ENCODE measurements at places on chromosomes 1 and 21.

DNA sequence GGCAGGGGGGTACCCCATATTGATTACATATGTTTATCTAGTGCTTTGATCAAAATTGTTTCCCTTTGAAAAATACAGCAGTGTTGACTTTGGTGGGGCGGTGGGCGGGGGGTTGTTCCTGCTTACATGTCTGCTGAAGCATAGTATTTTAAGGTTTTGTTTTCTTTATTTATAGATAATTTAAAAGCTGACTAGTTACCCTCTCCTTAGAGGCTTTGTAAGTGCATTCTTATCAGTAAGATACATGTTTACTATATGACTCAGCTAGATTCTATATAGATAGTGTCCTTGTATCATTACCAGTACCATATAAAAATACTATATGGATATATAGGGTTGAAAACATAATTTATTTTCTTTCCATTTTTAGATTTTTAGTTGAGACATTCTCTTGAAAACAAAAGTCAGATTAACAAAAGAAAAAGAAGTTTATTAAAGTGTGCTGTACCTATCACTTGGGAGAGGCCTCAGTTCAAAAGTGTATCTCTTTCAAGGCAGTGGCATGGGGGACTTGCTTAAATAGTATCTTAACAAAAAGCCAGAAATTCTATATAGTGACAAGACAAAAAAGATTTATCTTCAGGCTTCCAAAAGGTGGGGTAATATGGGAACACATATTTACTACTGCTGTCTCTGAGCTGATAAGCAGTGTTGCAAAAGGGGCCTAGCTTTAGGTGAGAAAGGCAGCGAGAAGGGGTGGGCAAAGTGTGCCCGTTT lies 79.0 kb downstream of the HS2ST1 start:
- H3K4me1 ChIP-seq = peaks cover 42% of the 10 kb centered on the region
- no peak for DNase-seq
- H3K36me3 ChIP-seq = peaks cover 3% of the 10 kb centered on the region
- no peak overlapping the region for H3K27ac ChIP-seq
- H3K4me3 ChIP-seq = no peak overlapping the region

- peaks cover 10% of the 10 kb centered on the region for H3K27me3 ChIP-seq
- DNase-seq = no peak
- H3K36me3 ChIP-seq = no peaks in the 10 kb centered on the region
- H3K4me1 ChIP-seq = no peaks in the 10 kb centered on the region
- no peak overlapping the region for H3K4me3 ChIP-seq
Measured at GRCh38 chr1:34918977-34919561, 10.4 kb downstream of the DLGAP3 start.

- peaks cover 42% of the 10 kb centered on the region for H3K36me3 ChIP-seq
- no peak overlapping the region for H3K27ac ChIP-seq
- no peak overlapping the region for H3K4me3 ChIP-seq
- no peak for DNase-seq
- H3K27me3 ChIP-seq = no peaks in the 10 kb centered on the region
Measured at GRCh38 chr1:185645686-185646085, 88.5 kb upstream of the HMCN1 start.

DNA sequence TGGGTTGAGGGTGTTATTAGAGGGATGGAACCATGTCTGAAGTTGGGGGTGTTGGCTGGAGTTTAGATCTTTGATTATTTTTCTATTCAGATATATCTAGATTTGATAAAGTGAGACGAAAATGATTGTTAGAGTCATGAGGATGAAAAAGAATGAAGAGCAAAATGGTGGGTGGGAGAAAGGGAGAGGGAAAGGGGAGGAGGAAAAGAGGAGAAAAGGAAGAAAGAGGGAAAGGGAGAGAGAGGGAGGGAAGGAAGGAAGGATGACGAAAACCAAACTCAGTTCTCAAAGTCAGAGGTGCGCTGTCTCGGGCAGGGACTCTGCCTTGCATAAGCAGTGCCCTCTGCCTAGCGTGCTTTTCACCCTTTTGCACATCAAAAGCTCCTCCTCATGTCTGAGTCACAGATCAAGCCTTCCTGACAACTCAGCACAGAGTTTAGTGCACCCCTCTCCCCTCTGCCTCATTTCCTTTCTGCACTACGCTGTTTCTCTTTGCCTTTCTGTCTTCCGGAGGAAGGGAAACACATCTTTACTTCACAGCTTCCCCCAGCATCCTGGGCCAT lies 225.8 kb upstream of the PROX1 start:
- peak; percentile 27 for DNase-seq
- peaks cover 4% of the 10 kb centered on the region for H3K27me3 ChIP-seq
- peaks cover 11% of the 10 kb centered on the region for H3K4me1 ChIP-seq

DNA sequence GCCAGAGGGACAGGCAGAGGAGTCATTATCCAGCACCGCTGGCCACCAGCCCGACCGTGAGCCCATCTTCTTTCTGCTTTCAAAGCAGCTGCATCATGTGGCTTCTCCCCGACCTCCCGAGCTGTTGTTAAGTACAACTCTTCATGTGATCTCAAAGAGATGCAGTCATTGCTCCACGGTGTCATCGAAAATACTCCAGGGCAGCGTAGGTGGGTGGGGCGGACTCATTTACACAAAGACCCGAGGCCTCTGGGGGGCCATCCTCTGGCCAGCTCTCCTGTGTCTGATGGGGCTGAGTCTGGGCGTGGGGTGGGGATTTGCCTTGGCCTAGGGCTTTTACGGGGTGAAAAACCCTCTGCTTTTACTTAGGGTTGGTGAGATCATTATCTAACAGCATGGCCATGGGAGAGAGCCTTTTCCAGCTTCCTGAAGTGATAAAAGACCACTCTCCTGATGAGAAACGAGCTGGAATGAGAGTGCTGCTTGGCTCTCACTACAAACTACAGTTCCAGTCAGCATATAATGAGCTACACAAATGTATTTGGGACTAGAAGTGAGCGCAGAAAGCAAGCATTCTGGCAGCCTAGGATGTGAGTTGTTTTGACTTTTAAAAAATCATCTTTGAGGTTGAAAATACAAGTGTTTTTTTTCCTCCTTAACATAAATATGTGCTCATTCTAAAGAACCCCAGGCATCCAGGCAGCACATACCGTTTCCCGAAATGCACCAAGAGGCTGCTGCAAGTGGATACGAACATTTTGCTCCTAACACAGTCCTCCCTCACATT lies 165.0 kb downstream of the RHOU start:
- no peaks in the 10 kb centered on the region for H3K4me1 ChIP-seq
- no peak overlapping the region for H3K27ac ChIP-seq

DNA sequence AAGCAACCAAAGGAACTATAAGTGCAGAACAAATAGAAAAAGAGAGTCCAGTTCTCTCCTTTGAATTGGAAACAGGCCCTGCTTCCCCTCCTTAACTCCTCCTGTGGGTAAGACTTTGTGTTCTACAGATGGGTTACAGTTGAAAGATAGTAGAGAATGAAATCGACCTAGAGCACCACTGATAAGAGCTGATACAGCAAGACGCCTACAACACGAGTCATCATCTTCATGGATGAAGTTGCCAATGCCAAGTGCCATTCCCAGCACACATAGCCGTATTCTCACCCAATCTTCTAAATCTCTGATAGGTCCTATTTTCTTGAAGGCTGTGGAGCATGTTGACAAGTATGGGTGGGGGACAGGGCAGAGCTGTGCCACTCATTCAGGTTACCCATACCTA lies 99.8 kb upstream of the CAMK1G start:
- H3K36me3 ChIP-seq = no peaks in the 10 kb centered on the region
- peaks cover 4% of the 10 kb centered on the region for H3K27me3 ChIP-seq
- no peak for DNase-seq
- peaks cover 5% of the 10 kb centered on the region for H3K4me1 ChIP-seq
- no peak overlapping the region for H3K4me3 ChIP-seq
- no peak overlapping the region for H3K27ac ChIP-seq

DNA sequence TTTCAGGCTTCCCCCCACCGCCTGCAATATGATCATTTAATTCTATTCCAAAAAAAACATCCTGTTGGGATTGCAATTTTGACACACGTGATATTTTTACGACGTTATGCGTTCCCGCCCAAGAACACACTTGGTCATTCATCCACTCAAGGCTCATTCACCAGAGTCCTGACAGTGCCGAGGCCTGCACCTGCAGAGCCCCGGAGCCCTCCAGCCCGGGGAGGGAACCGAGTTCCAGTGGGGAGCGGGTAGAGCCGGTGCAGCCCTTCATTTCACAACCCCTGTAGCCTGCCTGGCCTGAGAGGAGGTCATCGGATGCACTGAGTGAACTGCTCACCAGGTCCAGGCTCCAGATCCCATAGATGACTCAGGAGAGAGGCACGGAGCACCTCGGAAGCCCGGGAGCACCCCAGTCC lies 156.0 kb upstream of the BACE2 start:
- H3K27me3 ChIP-seq = no peaks in the 10 kb centered on the region
- H3K36me3 ChIP-seq = no peaks in the 10 kb centered on the region
- no peaks in the 10 kb centered on the region for H3K4me1 ChIP-seq
- H3K4me3 ChIP-seq = no peak overlapping the region
- DNase-seq = no peak

- H3K36me3 ChIP-seq = peaks cover 2% of the 10 kb centered on the region
- peak overlapping the region; percentile 56 for H3K4me3 ChIP-seq
- no peak for DNase-seq
- peak overlapping the region; percentile 13 for H3K27ac ChIP-seq
Measured at GRCh38 chr1:98398092-98398491, 263.4 kb upstream of the SNX7 start.

DNA sequence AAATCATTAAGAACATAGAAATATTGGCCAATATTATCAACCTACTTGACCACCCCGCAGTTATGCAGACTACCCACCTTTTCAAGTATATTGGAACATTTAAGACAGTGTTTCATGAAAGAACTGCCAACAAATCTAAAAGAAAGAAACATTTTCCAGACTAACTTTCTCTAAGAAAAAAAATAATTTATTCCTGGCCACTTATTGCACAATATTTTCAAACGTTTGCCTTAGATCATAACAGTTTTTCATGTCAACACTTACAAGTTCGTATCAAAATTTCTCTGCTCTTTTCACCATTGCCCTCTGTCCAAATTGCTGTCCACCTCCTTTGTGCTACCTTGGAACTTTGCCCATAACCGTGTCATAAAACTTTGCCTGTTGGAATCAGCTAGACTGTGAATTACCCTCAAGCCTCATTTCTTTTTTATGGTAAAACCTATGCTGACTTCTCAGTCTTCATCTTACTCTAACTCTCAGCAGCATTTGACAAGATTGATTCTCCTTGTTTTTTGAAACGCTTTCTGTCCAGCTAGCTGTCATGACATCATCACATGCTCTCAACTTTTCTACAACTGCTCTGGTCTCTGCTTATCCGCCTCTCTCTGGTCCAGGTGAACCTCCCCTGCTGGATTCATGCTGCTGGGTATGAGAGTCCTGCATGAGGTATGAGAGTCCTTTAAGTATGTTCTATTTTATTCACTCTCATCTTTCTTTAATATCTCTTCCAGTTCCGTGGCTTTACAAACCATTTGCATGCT lies 92.8 kb upstream of the CHRM3 start:
- no peak overlapping the region for H3K27ac ChIP-seq
- no peaks in the 10 kb centered on the region for H3K27me3 ChIP-seq
- H3K36me3 ChIP-seq = no peaks in the 10 kb centered on the region
- DNase-seq = no peak
- no peak overlapping the region for H3K4me3 ChIP-seq

- no peak overlapping the region for H3K27ac ChIP-seq
- no peaks in the 10 kb centered on the region for H3K36me3 ChIP-seq
- DNase-seq = no peak
- H3K4me1 ChIP-seq = no peaks in the 10 kb centered on the region
- no peaks in the 10 kb centered on the region for H3K27me3 ChIP-seq
Measured at GRCh38 chr1:186957314-186957713, 128.6 kb downstream of the PLA2G4A start.

- peaks cover 21% of the 10 kb centered on the region for H3K4me1 ChIP-seq
- no peaks in the 10 kb centered on the region for H3K36me3 ChIP-seq
Measured at GRCh38 chr1:226440512-226440911, 32.6 kb upstream of the PARP1 start.
